ENCODE measurements at places on chromosomes 3 and 15.
A peak's percentile ranks its signal among the peaks of the same experiment; 100 is the strongest.

DNA sequence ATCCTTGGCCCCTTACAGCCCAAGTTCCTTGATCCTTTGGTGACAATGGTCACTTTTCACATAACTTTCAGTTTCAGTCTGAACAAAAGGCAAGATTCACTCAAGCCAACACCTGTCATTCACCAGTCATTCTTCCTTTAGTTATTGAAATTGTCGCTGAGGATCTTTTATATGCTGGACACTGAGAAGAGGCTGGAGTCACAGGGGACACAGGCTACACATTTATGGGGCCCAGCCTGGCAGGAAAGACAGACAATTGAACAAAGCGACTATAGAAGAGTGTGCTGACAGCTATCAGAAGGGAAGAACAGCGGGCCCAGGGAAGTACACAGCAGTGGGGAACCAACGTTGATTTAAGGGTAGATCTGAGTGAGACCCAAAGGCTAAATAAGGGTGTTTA is 69.8 kb upstream of the PROK2 start:
- no peak for DNase-seq

GRCh38 chr3:27561576-27561975 is 77.4 kb upstream of the SLC4A7 start:
- no peak for DNase-seq

- peak; percentile 96 for DNase-seq
Measured at GRCh38 chr15:60374628-60375081, 23.1 kb downstream of the ANXA2 start.

GRCh38 chr3:71657831-71658530 is 67.2 kb downstream of the EIF4E3 start:
- peak; percentile 86 for DNase-seq

DNA sequence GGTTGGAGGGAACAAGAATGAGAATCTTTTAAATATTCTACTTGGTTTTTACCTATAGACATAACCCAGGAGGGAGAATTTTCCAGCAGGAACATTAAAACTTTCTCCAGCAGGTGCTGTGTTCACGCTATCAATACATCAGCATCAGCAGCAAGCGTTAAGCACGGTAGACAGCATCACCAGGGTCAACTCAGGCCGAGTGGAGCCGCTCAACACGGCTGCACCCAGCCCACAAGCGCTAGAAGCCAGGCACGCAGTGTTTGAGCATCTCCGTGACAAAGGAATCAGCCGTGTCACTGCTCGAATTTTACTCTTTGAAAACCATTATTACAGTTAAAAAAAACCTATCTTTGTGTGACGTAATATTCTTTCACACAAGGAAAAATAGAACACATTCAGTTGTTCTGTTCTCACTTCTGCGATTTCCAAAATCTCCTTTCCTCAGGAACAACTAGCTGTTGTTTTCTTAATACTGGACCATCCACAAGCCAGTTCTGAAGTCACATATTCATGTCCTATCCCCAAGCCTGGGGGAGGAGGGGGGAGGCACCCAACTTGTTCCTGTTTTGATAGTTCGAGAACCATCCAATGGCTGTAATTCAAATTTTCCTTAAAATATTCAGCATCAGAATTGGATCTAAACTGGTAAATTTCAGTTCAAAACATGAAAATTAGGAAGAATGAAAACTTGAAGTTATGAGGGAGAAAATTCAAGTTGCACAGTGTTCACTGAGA is 77.9 kb downstream of the ADAMTS17 start:
- no peak for DNase-seq

DNA sequence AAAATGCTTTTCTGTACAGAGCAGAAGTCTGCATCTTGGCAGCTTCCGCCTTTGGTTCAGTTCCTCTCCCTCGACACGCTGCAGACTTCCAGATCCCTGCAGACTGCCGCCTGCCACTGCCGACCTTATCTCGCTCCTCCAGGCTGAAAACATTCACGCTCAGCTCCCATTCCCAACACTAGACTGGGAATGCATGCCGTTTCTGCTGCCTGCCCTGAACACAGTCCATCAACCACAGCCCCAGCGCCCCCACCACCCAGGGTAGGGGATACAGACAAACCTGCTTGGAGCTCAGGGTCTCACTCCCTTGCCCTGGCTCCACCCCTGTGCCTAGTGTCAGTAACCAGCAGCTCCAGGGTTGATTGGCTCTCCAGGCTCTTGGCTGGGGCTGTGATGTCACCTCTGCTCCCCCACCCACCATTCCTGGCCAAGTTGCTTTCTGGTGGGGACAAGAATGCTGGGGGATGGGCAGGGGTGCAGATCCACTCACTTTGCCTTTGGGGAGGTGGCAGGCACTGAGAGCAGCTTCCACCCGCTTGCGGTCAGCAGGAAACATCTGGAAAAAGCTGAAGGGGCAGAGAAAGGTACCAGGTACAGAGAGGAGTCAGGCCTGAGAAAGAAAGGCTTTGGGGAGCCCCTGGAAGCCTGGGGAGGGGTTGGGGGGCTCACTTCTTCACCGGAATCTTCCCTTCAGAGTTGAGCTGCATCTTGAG is 6.1 kb downstream of the PLCB2 start:
- DNase-seq: no peak

GRCh38 chr15:57398336-57398735 is 22.0 kb downstream of the CGNL1 start:
- DNase-seq: no peak

GRCh38 chr3:139202226-139202958 is 141.4 kb upstream of the MRPS22 start:
- no peak for DNase-seq

DNA sequence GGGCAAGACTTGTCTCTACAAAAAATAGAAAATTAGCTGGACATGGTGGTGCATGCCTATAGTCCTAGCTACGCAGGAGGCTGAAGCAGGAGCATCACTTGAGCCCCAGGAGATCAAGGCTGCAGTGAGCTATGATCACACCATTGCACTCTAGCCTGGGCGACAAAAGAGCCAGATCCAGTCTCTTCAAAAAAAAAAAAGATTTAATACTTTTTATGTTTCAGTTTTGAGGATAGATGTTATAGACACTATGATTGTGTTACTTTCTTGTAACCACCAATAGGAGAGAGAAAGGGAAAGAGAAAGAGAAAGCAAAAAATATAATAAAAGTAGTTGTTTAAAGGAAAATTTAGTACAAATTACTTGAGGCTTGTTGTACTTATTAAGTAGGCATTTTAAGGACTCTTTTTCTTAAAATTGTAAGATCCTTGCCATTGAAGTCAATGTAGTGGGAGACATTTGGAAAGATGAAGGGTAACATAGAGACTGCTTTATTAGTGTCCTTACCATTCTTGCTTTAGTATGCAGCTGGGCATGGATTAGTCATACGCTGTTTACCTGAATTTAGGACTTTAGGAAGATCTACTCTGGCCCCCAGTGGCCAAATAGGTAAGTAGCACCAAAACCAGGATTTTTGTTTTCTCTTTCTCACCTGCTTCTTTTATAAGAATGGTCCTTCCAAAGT is 35.1 kb upstream of the ZDHHC23 start:
- DNase-seq: peak; percentile 83

GRCh38 chr3:193894121-193894863 is 241.7 kb upstream of the HES1 start:
- peak; percentile 10 for DNase-seq

DNA sequence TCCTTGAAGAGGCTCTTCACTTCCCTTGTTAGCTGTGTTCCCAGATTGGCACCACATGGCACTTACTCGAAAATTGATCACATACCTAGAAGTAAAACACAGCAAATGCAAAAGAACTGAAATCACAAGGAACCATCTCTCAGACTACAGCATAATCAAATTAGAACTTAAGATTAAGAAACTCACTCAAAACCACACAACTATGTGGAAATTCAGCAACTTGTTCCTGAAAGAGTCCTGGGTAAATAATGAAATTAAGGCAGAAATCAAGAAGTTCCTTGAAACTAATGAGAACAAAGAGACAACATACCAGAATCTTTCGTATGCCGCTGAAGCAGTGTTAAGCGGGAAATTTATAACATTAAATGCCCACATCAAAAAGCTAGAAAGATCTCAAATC is 566.3 kb upstream of the TGFBR2 start:
- no peak for DNase-seq

- DNase-seq: no peak
Measured at GRCh38 chr15:45670091-45670490, 35.3 kb downstream of the SQOR start.

GRCh38 chr3:15479400-15480224 is 41.9 kb downstream of the COLQ start:
- DNase-seq: peak; percentile 29

- no peak for DNase-seq
Measured at GRCh38 chr3:41792806-41793205, 169.1 kb downstream of the ULK4 start.

DNA sequence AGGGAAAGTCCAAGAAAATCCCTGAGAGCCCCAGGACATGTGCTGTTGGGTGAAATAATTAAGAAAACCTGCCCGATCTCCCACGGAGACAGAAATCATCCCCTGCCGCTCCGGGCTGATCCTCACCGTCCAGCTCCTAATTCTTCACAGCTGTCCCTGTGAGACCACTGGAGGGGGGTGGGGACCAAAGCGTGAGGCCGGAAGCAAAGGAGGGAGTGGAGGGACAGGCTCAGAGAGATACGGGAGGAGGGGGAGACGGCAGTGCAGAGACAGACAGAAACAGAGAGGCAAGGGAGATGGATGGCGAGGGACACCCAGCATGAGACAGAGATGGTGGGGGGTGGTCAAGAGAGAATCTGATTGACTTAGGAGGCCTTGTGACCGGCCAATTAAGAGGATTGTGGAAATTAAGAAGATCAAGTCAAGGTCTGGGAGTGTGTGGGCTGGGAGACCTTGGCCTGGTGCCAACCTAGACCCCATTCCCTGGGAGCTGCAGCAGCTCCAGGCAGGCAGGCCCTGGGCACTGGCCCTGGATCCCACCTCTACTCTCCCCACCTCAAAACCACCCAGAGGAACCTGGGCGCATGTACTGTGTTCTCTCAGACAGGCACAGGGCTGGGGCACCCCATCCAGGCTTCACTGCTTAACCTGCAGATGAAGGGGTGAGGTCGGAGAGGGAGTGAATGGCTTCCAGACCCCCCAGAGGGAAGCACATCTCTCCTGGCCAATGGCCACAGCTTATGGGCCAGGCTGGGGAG is 113.2 kb upstream of the ALDH1A3 start:
- DNase-seq: no peak

- no peak for DNase-seq
Measured at GRCh38 chr3:170367797-170368196, 10.3 kb downstream of the SKIL start.

- peak; percentile 30 for DNase-seq
Measured at GRCh38 chr3:52481819-52482521, 13.2 kb upstream of the STAB1 start.

DNA sequence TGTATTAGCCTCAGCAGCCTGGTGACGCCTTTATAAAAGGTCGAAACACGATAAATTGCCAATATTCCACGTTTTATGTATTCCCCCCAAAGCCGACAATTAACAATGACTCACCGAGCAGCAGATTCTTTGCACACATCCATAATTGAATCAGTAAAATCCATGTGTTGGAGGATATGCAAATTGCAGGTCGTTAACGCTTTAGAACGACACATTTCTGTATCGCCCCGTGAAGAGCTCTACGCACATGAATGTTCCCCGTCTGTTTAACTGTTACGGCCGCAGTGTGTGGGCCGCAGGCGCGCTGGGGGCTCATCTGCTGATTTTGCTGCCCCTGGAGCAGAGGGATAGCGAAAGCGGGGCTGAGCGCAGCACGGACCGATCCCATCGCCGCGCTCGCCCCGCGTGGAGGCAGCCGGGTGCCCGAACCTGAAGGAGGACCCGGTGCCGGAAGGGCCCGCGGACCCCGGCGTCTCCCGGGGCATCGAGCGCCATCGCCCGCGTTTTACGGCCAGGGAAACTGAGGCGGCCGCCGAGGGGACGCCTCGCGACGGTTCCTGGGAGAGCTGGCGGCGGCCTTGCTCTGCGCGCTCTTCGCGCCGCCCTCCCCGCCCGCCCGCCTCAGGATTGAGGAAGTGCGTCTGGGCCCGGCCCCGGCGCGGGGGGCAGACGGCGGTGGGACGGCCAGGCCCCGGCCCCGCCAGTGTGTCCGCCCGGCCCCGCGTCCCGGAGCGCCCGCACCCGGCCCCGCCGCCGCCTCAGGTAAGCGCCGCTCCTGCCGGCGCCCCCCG is at the start of gene LRRK1:
TSS of gene LRRK1 (plus strand) at position 668 of the 791 bp plus-strand sequence. CDS start 5,276 bp downstream, outside the sequence.
- peak; percentile 61 for DNase-seq

DNA sequence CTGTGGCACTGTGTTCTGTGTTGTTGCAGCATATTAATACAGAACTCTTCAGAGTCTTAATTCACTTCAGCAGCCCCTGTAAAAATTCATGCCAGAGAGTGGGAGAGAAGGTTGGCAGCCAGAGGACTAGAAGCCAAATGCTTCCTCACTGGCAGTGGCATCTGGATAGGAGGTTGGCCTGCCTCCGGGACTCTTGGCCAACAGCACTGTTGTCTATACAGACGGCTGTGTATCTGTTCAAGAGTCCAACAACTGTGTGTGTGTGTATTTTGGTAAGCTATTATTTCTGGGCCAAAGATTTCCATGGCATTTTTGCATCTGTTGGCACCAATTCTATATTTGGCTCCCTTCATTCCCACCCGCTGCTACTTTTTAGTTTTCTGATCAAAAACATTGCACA is 156.0 kb upstream of the SOX2 start:
- no peak for DNase-seq

DNA sequence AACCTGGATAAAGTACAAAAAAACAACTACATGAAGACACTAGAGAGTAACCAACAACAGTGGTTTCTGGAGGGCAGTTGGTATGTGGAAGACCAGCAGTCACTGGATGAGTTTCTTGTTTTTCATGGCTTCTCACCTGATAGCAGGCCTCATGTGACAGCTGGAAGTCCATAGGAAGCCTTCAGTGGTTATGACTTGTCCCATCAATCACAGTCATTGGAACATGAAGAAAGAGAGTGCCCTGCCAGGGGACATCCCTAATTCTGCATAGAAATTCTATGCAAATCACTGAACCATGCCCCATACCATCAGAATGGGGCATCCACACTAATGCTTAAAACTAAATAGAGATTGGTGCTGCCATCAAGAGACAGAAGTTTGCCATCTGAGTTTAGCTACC is 81.6 kb downstream of the AKAP13 start:
- no peak for DNase-seq

DNA sequence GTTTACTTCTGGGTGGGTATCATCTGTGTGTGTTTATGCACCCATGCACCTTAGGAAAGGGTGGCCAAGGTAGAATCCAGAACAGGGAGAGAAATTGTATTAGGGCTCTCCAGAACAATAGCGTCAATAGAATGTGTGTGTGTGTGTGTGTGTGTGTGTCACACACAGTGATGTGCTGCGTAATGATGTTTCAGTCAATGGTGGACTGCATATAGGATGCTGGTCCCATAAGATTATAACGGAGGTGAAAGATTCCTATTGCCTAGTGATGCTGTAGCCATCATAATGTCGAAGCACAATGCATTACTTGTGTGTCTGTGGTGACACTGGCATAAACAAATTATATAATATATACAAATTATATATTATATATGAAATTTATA is 69.3 kb upstream of the PRR23C start:
- DNase-seq: no peak

DNA sequence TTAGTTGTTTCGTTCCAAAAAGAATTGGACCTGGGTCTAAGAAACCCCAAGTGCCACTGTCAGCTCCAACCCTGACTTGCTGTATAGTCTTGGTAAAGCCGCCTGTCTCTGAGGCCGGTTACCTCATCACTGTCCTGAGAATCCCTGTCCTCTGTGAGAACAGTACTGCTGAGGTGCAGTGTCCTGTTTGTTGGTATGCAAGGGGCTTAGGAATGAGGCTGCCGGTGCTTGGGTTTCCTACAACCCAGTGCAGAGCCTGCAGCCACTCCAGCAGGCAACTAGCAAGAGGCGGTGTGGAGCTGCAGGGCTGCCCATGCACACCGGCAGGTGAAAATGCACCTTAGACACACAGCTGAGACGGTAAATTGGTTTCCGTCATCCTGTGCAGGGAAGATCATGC is 52.0 kb upstream of the ATG7 start:
- DNase-seq: no peak

GRCh38 chr3:11720917-11721411 is 77.2 kb upstream of the VGLL4 start:
- DNase-seq: no peak
